Activated CD4-positive, CD25-positive, alpha-beta regulatory T cell treated with anti-CD3 and anti-CD28 coated beads, Interleukin-2, amount 50 U/mL, for 16 hours (primary cell): ENCODE measurements at places on chromosomes 1 and 21.

GRCh38 chr1:85628791-85629531 is 48.4 kb downstream of the CCN1 start:
- DNase-seq: no peak

DNA sequence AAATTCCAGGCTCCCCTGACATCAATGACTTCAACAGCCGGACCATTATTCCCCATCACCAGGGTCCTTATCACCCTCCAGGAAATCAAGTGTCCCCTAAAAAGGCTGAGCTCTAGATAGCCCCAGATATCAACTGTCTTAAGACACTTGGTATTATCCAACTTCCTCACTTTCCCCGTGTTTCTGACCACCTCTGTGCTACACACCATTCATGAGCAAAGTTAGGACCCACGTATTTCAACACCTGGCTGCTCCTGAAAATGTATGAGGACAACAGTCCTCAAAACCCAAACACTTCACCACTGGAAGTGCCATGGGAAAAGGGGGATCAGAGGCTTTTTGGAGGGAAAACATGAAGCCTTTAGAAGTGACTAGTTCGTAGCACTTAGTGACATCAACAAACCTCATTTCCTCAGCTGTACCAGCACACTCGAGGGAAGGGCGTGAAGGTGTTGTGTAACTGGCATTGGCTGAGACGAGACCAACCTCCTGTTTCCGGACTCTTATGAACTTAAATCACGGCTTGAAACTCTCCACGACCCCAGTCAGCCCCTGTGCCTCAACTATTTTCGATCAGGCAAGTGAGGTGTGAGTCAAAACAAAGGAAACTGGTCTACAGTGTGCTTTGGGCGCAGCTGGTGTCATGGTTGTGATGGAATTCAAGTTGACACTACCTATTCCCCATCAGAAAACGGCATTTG is 4.1 kb upstream of the CHD5 start:
- DNase-seq: no peak

GRCh38 chr1:41799723-41800122 is 119.0 kb downstream of the HIVEP3 start:
- no peak for DNase-seq

GRCh38 chr1:23598424-23598823 is 39.1 kb upstream of the ID3 start:
- no peak for DNase-seq

- DNase-seq: no peak
These were observed 17.3 kb downstream of the KCTD3 start for GRCh38 chr1:215584389-215584788.

GRCh38 chr1:45490121-45490625 is 790 bp downstream of the TESK2 start:
- DNase-seq: no peak

DNA sequence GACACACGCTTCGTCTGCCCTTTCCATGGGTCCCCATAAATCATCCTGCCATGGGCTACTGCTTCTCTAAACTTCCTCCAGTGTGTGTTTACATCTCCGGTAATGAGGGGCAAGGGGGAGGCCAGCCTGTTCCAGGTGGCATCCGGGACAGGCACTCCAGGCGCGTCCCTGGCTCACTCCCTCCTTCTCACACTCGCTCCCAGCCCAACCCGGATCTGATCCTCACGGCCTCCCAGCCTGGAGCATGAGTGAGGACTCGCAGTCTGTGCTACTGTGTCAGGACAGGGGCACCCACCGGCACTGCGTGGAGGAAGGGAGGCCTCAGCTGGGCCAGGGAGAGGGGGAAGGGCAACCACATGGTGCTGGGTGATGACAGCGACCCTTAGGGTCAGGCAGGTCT is 225.4 kb downstream of the TRABD2B start:
- no peak for DNase-seq

DNA sequence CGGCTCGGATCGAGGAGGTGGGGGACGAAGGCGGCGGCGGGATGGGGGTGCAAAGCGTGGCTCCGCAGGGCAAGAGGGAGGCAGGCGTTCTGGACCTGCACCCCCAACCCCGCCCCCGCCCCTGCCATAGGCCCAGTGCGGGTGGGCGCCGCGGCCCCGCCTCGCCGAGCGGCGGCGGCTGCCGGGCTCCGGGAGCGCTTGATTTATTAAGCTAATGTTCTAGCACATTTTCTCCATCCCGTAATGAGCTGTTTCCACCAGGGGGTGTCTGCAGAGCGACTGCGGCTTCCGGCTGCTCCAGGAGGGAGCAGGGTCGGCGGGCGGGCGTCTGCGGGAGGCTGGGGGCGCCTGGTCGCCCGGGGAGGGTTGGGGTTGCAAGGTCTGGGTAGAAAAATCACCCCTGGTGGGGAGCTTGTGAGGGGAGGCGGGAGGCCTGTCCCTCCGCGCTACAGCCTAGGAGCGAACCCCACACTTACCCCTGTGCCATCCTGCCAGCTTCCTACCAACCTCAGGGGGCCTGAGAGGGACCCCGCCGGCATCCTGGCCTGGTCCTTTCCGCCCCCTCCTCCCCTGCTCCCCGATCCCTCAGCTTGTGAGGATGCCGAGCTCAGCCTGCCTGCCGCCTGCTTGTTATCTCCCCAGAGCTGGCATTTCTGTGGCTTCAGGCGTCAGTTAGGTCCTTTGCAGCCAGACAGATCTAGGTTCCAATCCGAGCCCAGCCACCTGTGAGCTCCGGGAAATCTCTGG is 48.5 kb upstream of the ACOT11 start:
- no peak for DNase-seq

GRCh38 chr1:39305555-39305954 is 101.1 kb downstream of the MACF1 start:
- no peak for DNase-seq

GRCh38 chr1:236861560-236862218 is 66.6 kb downstream of the MTR start:
- DNase-seq: no peak

- DNase-seq: no peak
These were observed 74.9 kb downstream of the NFASC start for GRCh38 chr1:204945565-204945977.

- DNase-seq: no peak
These were observed 48.9 kb downstream of the TMEM53 start for GRCh38 chr1:44625348-44625747.

GRCh38 chr1:76330991-76331603 is 256.6 kb downstream of the ST6GALNAC3 start:
- no peak for DNase-seq

GRCh38 chr1:232483826-232484225 is 146.1 kb downstream of the SIPA1L2 start:
- DNase-seq: no peak

DNA sequence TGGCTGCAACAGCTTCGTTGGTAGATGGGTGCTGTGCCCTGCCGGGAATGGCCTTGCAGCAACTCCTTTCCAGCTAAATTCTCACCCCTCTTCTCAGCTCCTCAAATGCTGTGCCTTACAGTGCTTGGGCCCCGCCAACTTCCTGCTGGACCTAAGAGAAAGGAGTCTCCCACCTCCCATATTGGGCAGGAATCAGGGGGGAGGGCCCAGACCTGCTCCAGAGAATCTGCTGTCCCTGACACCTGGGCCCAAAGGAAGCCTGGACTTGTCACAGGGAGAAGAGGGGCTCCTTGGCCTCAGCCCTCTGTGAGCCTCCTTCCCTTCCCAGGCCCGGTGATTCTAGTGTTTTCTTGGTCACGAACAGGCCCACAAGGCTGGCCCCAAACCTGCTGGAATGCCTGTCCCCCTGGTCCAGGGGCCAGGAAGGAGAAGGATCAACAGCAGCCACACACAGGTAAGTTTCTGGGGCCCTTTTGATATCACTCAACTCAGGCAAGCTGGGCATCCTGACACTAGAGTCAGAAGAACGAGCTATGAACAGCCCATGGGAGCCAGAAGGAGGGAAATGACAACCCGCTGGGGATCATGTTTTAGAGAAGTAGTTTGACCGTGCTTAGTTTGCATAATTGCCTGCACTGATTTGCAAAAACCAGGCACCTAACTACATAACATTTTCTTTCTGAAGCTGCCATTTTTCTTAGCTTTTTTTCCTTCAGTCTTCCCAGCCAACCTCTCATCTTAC is 86.2 kb downstream of the CD247 start:
- no peak for DNase-seq
